LoVo (cell line): ENCODE measurements at places on chromosomes 12 and 14.

- no peak for DNase-seq
Observed at GRCh38 chr14:32470161-32470715, 141.1 kb downstream of the AKAP6 start.

- DNase-seq, result no peak
Observed at GRCh38 chr12:53613821-53614220, 12.4 kb downstream of the ATF7 start.

- no peak for DNase-seq
Observed at GRCh38 chr14:74515891-74516412, 22.4 kb downstream of the ISCA2 start.

DNA sequence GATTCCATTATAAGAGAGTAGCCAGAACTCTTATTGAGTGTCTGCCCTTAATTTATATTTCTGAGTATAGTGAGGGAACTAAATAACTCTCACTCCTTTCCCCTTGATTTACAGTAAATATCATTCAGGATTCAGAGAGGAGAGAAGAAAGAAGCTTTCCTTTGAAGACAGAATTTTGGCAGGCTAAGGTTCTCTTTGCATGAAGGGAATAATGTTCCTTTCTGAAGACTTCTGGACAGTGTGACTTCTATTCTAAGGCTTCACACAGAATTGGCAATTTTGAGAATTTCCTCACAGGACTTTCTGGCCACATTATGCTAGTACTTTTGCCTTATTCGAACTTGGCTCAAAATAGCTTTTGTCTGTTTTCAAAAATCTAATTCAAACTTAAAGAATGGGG lies 352.2 kb upstream of the FBXO33 start:
- no peak for DNase-seq

- no peak for DNase-seq
Observed at GRCh38 chr12:50056639-50056976, 788 bp upstream of the ASIC1 start.

DNA sequence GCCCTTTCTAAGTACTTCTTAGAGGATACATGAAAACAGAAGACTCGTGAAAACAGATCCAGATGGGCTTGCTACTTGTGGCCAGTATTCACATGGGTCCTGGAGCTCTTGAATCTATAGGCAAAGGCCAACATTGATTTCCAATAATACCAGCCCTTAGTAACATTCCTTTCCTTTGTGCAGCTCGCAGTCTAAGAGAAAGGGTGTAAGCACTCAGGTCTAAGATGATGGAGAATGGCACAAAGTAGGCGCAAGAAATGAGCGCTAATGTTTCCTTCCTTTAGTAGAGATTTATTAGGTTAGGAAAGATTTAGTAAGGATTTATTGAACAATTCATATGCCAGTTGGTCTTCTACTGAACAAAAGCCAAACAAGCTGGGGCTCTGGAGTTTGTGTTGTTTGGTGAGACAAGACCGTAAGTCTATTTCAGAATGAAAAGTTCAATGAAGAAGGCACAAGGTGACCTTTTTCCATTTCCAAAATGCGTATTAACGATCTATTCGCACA lies 525 bp downstream of the RNU6-8 start:
- no peak for DNase-seq

GRCh38 chr12:120368789-120369602 lies at the start of gene MSI1:
Gene MSI1, minus strand, starts transcription at chr12:120369164. Its CDS starts 73 bp downstream, at chr12:120369091.
- DNase-seq, result no peak

DNA sequence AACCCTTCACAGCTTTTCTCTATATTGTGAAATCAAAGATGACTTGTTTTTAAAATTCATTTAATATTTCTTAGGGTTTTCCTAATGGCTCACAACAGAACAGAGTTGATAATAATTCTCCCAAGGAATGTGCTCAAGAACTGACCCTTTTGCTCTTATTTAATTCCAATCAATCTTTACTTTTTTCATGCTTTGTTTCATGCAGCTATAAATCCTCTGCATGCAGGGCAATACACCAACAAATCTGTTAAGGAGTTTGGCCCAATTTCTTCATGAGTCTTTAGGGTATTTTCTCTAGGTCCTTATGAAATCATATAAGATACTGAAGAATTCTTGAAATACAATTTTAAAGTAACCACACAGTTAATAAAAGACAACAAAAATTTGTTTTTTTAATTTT lies 264.2 kb downstream of the SLC6A15 start:
- no peak for DNase-seq

DNA sequence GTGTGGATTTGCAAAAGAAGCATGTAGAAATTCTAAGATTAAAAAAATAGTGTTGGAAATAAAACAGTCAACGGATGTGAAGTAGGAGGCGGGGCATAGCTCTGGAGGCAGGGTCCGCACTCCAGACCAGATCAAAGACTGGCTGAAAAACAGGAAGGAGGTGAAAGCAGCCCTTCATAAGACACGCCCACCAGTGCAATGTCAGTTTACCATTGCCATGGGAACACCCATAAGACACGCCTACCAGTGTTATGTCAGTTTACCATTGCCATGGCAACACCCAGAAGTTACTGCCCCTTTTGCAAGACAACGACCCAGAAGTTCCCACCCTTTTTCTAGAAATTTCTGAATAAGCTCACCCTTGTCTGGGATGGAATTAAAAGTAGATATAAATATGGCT lies 87.1 kb downstream of the FZD10 start:
- no peak for DNase-seq

DNA sequence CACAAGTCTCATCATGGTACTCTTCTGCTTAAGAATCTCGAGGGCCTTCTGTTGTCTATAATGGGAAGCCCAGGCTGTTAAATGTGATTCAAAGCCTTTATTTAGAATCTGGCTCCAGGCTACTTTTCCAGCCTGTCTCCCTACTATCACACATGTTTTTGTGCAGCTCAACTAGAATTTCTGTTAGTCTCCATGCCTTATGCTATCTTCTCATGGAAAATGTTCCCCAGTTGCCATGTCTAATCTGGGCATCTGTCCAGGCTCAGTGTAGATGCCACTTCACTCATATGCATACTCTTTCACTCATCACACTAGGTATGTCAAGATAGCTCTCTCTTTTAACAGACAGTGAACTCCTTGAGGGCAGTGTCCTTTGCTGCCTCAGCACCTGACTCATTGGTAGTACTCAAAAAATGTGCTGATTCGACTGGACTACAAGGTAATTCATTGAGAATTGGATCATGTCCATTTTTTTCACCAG lies 145.3 kb downstream of the TTLL5 start:
- no peak for DNase-seq

DNA sequence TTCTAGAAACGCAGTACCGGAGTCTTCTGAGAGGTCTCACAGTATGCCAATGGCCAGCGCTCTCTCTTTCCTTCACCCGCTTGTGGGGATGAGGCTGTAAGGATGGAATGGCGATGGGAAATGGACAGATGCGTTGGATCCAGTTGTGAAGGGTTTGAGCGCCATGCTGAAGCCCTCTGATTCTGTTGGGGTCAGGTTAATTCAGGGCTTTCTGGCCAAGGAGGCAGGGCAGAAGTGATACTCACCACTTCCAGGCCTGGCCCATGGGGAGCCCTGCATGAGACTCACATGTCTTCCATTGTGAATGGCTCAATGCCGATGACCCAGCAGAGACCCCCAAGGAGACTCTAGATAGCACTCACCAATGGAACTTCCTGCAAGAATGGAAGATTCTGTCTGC lies 114.3 kb downstream of the BCL11B start:
- DNase-seq, result no peak

GRCh38 chr14:61332658-61333029 lies 11.3 kb downstream of the PRKCH start:
- no peak for DNase-seq

GRCh38 chr12:14357486-14357885 lies 8.0 kb upstream of the ATF7IP start:
- no peak for DNase-seq

DNA sequence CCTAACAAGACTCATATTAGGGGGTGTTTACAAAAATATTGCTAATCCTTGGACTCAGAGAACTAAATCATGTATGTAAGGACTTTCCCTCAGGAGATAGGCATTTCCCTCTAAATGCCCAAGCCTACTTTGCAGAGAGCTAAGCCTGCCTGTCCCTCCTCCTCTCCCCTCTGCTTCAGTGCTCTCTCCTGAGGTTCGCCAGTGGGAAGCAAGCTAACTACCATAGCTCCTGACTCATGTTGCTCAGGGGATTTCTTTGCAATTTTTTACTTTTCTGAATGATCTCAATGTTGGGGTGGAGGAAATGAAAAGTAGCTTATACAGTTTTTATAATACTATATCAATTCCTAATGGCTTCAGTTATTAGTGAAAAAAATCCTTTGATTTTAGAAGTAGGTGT lies 29.6 kb downstream of the IFT43 start:
- no peak for DNase-seq

GRCh38 chr12:69484428-69484827 lies 14.2 kb downstream of the FRS2 start:
- no peak for DNase-seq

DNA sequence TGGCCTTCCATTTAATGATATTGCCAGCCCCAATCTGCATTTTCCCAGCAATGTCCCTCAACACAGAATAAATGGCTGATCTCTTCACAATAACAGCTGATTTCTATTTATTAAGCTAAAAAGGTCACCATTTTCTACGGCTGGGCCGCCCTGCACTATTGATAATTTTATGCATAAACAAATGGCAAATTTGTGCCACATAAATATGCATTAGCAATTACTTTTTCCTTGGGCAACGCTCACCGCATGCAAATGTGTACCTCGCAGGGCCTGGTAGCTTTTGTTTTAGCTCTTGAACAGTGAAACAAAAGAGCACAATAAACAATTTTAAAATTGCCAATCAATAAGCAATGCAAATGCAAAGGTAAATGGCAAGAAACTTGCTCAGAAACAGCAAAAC lies 331.9 kb upstream of the SOX5 start:
- DNase-seq, result no peak

- DNase-seq, result no peak
Observed at GRCh38 chr12:22691319-22691718, 66.3 kb downstream of the ETNK1 start.

DNA sequence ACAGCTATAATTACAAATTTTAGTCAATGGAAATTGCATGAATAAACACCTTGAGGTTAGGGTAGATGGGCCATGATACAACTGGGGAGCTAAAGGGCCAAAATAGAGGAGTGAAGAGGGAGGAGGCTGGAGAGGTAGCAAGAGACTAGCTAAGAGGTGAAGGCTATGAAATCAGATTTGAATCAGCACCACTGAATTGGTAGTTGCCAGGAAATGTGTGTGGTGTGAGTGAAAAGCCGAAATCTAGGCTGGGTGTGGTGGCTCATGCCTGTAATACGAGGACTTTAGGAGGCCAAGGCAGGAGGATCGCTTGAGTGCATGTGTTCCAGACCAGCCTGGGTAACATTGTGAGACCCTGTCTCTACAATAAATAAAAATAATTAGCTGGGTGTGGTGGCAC lies 22.7 kb downstream of the YY1 start:
- no peak for DNase-seq

- DNase-seq, result no peak
Observed at GRCh38 chr14:88225721-88226120, 97.3 kb downstream of the KCNK10 start.

DNA sequence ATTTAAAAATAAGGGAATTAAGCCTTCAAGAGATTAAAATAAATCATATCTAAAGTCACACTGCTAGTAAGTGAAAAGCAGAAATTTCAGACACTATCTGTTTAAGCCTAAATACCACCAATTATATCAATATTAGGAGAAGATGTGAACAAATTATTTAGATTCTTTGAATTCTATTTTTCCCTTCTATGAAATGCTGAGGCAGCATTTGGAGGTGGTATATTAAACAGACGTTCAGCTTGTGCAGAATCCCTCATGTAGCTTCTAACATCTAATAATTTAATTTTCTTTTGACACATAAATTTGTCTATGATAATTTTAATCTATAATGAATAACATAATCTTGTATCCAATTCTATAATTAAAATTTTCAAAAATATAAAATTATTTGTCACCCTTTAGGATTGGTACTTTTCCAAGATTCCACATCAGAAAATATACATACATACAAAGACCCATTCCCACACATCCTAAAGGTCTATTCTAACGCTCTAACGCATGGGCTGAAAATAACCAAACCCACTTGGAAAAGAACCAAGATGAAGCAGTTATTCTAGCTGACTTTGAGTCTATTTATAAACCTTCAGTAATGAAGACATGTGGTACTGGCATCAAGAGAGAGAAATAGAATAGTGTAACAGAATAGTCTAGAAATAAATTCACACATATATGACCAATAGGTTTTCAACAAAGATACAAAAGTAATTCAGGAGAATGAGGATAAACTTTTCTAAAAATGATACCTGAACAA lies 751.8 kb downstream of the GALC start:
- DNase-seq, result no peak

GRCh38 chr14:104604458-104605449 lies at the start of gene TMEM179:
Gene TMEM179, minus strand, starts transcription at chr14:104604772. Its CDS starts 31 bp downstream, at chr14:104604741.
- no peak for DNase-seq

- no peak for DNase-seq
Observed at GRCh38 chr14:38512236-38512635, 256.3 kb upstream of the CLEC14A start.

GRCh38 chr14:98944989-98945388 lies 327.0 kb downstream of the BCL11B start:
- DNase-seq, result no peak

DNA sequence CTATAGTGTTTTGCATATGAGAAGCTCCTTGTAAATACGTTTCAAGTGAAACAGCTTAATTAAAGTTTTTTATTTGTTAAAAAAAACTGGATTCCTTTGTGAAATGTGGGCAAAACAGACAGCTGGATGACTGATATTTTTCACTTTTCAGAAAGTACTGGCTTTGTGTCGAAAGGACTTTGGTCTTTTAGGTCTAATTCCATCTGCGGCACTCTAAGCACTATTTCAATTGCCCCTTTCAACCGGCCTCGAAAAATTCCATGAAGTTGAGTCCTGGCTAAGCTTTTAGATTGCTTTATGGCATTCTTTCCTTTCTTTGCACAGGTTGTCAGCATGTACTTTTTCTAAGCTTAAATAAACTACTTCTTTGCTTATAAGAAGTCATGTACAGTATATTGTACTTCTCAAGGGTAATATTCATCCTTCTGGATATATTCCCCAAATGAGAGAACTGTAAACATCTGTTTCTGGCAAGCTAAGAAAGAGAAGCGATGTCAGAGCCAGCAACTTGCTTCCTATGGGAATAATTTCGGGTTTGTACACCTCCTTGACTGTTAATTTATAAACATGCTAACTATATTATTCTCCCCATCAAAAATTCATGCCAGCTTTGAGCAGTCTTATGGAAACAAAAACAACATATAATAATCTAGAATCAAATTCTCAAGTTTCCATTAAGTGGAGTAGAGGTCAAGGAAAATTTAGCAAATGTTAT lies 611.3 kb downstream of the ETNK1 start:
- no peak for DNase-seq

DNA sequence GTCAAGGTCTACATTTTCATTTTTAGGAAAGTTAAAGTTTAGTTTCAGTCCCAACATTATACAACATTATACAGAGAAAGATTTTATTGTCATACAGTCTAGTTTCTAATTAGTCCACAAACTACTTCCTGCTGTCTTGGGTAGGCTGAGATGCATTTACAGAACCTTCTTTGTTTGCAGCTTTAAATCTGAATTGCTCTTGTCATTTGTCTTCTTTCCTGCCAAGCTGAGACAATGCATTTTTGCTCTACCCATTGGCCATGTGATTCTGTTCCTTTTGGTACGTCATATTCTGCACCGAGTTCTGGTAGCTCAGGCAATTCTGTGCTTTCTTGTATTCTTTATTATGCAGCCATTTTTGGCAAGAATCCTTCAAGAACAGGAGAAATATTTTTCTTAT lies 228.5 kb downstream of the ATP23 start:
- no peak for DNase-seq
